ENCODE measurements at places on chromosomes 4 and X.

GRCh38 chr4:105715692-105716278, 7.2 kb downstream of the GSTCD start:
- no peak for DNase-seq

- no peak for DNase-seq
Measured at GRCh38 chr4:27711041-27711440, 850.4 kb downstream of the STIM2 start.

DNA sequence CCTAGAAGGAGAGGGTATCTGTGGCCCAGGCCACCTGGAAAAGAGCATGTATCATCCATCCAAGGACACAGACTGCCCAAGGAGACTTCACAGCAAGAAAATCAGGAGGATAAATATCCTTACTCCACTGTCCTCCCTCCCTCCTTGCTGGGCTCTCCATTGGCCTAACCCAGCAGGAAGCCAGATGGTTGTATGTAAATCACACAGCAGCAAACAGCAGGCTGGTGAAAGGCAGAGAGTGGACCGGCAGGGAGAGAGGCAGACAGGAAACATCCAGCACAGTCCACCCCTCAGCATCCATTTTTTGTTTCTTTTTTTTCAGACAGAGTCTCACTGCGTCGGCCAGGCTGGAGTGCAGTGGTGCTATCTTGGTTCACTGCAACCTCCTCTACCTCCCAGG, 17.5 kb downstream of the TXK start:
- no peak for DNase-seq

DNA sequence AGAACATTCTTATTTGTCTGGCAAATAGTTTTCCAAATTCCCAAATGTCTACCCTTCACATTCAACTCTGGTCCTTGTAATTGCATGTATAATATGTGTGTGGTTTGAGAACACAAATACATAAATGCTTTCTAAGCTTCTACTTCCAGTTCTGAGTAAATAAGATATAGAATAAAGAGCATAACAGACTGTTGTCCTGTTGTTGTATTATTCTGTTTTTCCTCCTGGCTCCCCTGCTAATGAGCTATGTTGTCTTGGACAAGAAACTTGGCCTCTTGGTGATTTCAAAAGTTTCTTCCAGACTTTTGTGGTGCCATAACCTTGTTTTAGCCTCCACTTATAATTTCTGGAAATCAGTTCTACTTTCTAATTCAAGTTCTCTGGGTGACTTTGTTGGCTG, 75.3 kb upstream of the USP38 start:
- no peak for DNase-seq

GRCh38 chr4:164373021-164373420, 380.9 kb upstream of the SMIM31 start:
- no peak for DNase-seq

- DNase-seq: no peak
Measured at GRCh38 chr4:113674733-113675132, 86.8 kb downstream of the CAMK2D start.

GRCh38 chrX:23844502-23845138, 61.6 kb downstream of the SAT1 start:
- no peak for DNase-seq

GRCh38 chrX:97682991-97683840, 799.5 kb downstream of the RPA4 start:
- no peak for DNase-seq

DNA sequence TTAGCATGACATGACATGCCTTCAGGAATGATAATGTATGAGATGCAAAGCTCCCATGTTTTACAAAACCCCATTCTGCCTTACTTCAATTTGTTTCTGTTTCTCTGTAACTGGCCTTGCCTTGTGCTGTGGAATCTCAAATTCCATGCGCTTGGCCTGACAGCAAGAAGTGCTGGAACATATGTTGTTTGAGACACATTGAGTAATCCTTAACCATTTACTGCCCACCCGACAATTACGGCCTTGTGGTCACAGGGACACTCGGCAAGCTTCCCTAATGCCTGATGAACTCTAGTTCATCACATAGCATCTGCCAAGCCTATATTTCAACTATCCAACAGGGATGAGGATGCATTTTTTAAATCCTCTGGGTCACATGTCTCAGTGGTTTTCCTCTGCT, 226.4 kb upstream of the CASK start:
- DNase-seq: no peak

- DNase-seq: no peak
Measured at GRCh38 chr4:81220271-81220670, 5.2 kb upstream of the PRKG2 start.

DNA sequence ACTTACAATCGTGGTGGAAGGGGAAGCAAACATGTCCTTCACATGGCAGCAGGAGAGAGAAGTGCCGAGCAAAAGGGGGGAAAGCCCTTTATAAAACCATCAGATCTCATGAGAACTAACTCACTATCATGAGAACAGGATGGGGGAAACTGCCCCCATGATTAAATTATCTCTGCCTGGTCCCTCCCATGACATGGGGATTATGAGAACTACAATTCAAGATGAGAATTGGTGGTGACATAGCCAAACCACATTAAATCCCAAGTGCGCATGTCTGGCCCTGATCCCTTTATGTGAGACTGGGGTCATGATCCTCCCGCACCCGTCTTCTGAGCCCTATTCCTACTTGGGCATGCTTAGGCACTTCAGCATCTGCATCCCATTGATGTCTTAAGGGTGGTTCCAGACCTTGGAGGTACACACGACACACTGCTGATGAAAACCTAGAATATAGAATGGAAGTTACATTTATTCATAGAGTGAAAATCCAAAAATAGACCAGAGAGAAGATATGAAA, 116.0 kb downstream of the PTTG2 start:
- DNase-seq: no peak

DNA sequence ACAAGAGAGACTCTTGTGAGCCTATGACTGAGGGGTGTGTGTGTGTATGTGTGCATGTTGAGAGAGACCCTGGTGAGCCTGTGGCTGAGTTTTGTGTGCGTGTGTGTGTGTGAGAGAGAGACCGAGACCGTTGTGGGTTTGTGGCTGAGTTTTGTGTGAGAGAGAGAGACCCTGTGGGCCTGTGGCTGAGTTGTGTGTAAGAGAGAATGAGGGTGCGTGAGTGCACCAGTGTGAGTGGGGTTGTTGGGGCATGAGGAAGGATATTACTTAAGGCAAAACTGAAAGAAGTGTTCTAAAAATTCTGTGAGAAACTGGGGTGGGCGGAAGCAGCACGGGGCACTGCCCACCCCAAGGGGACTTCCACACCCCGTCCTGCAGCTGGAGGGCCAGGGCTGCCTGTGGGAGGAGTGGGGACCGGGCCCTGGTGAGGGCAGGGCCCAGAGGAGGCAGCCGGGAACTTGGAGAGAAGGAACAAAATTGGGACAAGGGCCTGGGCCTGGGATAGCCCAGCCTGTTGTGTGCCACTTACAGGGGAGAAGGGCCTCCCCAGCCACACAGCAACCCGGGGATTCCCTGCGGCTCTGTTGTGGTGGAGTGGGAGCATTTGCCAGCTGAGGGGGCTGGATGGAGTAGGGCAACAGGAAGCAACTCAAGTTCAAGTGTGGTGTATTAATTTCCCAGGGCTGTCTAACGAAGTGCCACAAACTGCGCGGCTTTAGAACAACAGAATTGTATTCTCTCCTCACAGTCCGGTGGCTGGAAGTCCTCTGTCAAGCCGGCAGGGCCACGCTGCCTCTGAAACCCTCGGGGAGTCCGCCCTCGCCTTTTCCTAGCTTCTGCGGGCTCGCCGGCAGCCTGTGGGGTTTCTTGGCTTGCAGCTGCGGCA, 22.1 kb downstream of the TMEM131L start:
- peak; percentile 84 for DNase-seq

GRCh38 chr4:11912886-11913285, 484.2 kb upstream of the HS3ST1 start:
- no peak for DNase-seq

DNA sequence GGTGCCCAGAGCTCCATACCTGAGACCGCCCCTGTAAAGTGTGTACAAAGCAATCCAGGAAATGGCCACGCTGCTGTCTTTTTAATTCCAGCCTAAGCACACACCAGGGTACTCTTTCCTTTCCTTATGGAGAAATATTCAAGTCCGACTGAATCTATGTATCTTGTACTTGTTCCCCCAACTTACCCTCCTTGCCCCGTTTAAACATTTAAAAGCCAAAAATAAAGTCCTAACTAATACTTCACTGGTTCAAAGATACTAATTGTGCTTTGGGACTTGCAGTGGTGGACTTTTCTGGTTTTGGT, 731 bp upstream of the AMMECR1 start:
- no peak for DNase-seq

DNA sequence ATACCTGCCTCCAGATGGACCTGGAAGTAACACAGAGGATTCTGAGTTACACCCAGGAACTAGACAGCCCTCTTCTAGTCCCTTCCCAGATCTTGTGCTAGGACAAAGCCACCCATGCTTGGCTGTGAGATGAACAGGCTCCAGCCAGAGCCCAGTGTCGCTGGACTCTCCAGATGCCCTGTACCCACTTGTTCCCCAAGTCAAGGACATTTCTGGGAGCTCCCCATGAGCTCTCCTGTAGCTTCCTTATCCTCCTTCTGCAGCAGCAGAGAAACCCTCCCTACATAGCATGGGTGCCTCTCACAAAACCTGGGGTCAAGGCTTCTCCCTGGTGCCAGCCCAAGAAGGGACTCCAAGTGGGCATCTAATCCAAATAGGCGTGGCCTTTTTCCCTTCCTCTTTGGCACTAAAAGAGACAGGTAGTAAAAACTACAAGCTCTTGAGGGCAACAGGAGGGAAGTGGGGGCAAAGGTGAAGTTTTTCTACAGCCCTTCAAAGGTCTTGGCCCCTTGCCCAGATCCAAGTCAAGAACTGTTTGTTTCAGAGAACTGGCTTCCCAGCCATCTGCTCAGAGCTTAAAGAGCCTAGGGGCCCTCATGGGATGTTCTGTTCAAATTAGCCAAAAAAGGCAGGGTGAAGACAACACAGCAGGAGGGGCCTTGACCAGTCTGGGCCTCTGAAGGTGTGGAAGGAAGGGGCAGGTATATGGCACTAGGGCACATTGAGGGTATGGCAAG, 8.5 kb upstream of the ERCC6L start:
- no peak for DNase-seq

DNA sequence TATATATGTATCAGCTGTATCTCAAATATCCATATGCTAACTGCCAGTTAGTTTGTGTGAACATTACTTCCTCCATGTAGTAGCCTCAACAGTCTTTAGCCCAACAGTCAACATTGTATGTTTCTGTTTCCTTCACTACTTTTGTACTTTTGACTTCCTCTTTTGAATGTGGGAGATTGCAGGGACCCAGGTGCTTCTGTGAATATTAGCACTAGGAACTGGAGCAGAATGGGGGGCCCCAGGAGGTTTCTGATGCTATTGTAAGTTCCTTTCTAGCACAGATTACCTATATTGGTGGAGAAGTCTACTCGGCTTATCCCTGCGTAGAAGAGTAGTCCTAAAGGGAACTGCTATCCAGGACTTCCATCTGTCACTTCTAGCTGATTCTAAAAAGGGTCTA, 2.3 kb downstream of the PLAC8 start:
- DNase-seq: no peak

- DNase-seq: no peak
Measured at GRCh38 chrX:22959204-22959920, 40.4 kb upstream of the DDX53 start.

- no peak for DNase-seq
Measured at GRCh38 chrX:57905141-57905540, 5.1 kb downstream of the ZXDA start.

- no peak for DNase-seq
Measured at GRCh38 chrX:41781500-41781899, 57.5 kb downstream of the GPR82 start.

DNA sequence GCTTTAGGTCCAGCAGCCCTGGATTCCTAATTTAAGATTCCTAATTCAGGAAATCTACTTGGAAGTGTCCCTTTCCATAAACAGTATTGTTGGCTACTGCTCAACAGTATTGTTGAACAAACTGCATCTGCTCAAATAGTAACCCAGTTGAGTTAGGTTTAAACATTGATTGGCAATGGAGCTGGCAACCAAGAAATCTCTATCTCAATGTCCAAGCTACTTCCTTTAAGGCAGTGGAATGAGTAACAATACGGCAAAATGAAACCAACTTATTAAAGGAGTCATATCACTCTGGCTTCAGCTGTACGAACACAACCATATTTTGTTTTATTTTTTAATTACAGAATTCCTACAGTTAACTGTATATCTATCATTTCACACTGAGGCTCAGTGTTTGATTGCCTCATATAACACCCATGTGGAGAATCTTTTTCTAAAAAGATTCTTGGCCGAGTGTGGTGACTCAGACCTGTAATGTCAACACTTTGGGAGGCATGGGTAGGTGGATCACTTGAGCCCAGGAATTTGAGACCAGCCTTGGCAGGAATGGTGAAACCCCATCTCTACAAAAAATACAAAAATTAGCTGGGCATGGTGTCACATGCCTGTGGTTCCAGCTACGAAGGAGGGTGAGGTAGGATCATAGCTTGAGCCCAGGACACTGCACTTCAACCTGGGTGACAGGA, 71.7 kb upstream of the IL13RA1 start:
- no peak for DNase-seq

DNA sequence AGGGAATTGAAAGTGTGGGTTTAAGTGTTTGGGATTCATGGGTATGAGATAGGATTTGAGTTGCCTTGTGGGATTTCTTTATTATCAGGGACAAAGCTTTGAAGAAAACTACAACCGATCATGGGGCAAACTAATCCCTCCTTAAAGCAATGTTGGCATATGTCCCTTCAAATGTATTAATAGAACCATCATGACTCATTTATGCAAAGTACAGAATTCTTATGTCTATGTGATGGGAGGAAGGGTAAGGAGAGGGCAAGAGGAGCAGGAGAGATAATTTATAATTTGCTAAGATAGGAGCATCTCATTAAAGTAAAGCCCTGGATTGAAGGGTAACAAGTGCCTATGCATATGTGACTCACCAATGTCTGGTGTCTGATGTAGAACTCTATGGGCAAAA, 94.2 kb downstream of the PHEX start:
- DNase-seq: no peak

DNA sequence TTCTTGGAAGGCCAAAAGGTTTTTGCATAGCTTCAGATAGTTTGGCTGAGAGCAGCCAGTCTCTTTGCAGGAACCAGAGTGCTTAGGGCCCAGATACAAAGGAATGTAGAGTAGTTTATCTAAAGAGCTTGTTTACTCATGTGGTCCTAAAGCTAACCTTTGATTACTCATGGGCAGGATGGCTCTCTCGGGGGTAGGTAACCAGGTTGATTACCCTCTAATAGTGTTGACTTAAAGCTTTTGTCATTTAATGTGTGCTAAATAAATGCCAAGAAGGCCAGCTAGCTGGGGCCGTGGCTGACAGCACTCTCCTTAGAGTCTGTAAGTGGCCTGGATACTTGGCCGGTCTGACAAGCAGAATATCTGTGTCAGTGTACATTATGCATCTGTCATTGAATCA, 69.7 kb upstream of the MAGEB16 start:
- no peak for DNase-seq

DNA sequence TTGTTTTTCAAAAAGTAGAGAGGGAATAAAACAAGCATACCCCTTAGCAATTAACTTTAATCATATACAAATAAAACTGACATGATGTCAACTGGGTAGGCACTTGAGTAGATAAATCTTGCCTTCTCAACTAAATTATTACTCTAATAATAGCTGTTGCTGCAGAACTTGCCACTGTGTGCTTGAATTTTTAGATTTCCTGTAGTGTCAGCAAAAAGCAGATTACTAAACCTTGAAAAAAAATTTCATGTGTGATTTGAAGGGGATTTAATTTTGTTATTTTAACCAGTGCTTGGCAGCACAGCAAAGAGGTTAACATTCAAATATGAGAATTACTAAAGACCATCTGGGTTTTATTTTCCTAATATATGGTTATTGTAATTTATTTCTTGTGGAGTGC, 438.3 kb upstream of the SPANXN1 start:
- DNase-seq: no peak

GRCh38 chrX:72666451-72666850, 47.7 kb downstream of the PHKA1 start:
- no peak for DNase-seq

- DNase-seq: no peak
Measured at GRCh38 chrX:83516597-83516996, 8.5 kb downstream of the POU3F4 start.
